Right cardiac atrium (tissue), 5 donors: ENCODE measurements at places on chromosomes 2 and 18. TPM values are rescaled to one million over a fixed set of nuclear protein-coding genes. Genes with fewer than 3 reads are reported as not detected.

Gene RAB27B
- total RNA-seq: 0.08 TPM

Gene DSG1
- 3.2 TPM for total RNA-seq

Gene FBXO36
- 1.7 TPM for total RNA-seq

Gene ANKRD62
- not detected for total RNA-seq

Gene ASB18
- 2.5 TPM for total RNA-seq

Gene SKOR2
- total RNA-seq: not detected

Gene GNAL
- total RNA-seq: 7.8 TPM

- DNase-seq: no peak
Measured at GRCh38 chr2:206701952-206702605, 16.1 kb downstream of the DYTN start.

GRCh38 chr18:48577478-48578190 is 38.8 kb downstream of the CTIF start:
- no peak for DNase-seq

DNA sequence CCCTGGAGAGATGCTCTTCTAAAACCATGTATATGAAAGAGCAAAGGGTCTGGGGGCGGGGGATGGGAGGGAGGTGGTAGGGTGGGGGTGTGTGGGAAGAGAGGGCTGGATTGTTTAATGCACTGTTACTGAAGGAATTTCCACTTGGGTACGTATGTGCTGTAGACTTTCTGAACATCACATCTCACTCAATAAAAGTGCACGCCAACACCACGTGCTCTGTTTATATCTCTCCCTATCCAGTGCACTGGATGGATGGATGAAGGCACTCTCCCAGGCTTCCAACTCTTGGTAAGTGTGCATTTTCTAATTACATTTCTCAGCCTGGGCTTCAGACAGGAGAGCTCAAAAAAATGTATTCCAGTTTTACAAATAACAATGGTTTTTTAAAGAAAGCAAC is 184.3 kb upstream of the SIX2 start:
- DNase-seq: no peak

- DNase-seq: no peak
Measured at GRCh38 chr2:99031481-99031880, 95.5 kb upstream of the CRACDL start.

DNA sequence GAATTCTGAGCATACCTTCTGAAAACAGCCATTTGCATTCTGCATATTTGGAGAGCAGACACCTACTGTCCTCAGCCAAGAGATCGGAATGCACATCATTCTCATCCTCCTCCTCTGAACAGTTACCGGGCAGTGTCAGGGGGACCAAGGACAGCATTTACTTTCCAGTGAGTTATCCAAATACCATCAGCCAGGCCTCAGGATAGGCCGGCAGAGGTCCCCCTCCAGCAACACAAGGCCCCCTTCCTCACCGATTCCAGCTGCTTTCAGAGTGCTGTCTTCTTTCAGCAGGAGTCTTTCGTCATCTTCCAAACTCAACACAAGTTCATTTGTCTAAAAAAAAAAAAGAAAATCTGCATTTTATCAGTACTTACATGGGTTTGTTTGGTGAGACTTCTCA is 55.3 kb downstream of the C2orf76 start:
- DNase-seq: no peak

DNA sequence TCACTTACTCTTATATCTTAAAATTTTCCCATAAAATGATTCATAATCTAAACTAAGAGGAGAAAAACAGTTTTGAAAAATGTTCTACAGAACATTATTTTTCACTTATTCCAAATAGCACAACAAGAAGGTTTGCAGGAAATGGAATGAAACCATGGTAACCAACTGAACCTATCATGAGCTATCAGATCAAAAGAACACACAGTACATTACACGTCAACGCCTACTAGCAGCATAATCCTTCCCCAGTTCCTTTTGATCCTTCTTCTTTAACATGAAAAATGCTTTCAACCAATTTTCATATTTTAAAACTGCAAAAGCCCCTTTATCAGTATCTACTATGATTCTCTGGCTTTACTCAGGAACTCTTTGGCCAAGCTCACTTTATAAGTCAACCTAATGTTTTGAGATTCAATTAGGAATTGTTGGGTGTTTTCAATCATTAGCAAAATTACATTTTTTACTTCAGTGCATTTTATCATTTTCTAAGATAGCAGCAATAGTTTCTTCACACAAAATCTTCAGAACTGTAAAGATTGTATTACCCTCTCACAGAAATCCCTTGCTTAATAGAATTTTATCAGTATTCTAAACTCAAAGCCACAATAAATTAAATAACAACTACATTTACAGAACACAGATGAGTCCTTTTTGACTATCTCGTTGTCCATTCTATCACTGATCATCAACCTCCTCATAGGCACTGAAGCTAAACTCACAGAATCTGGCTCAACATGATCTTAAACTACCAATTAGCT is 102.5 kb downstream of the CHN1 start:
- DNase-seq: no peak

DNA sequence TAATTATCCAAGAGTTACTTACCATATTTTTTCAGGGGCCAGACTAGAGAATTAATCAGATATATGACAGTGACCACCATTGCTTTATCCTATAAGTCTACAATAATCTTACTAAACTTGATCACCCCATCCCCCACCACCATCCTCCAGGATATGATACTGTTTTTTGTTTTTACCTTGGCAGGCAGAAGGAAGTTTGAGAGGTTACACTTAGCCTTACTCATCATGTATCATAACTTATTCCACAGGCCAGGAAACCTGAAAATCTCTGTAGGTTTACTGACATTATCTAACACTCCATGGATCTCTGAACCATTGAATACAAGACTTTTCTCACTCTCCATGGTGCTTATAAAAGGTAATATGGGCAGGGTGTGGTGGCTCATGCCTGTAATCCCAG is 602.7 kb downstream of the KCNJ3 start:
- no peak for DNase-seq

- DNase-seq: no peak
Measured at GRCh38 chr2:128597121-128597762, 278.6 kb upstream of the HS6ST1 start.

- no peak for DNase-seq
Measured at GRCh38 chr18:58026395-58026794, 17.6 kb upstream of the NEDD4L start.

DNA sequence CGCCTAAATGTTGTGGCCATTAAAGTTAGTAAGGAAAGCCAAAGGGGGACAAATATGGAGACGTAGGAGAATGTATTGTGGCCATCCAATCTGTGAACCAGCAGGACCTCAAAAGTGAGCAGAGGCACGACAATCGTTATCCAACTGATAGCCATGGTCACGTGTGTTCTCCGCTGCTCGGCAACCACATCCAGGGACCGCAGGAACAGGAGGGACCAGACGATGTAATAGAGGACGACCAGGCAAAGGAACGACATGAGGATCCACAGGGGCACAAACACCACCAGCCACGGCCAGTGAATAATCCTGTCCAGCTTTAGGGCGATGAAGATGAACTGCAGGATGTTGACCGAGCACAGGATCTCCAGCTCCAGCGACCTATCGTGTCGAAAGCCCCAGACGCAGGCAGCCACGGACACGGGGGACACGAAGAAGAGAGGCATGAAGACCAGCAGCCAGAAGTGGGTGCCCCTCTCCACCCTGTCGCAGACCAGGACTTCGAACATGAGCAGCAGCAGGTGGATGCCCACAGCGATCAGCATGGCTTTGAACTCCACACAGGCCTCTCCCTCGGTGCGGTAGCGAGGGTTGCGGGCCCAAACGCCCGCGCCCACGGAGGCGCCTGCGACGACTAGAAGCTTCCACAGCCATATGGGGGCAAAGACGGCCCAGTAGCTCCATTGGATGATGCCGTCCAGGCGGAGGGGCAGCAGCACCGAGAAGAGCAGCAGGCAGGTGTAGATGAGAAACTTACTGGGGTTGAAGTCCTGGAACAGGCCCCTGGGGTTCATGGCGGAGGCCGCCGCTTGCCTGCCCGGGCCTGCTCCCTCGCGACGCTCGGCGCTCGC is 790 bp downstream of the TMEM185B start:
- no peak for DNase-seq

DNA sequence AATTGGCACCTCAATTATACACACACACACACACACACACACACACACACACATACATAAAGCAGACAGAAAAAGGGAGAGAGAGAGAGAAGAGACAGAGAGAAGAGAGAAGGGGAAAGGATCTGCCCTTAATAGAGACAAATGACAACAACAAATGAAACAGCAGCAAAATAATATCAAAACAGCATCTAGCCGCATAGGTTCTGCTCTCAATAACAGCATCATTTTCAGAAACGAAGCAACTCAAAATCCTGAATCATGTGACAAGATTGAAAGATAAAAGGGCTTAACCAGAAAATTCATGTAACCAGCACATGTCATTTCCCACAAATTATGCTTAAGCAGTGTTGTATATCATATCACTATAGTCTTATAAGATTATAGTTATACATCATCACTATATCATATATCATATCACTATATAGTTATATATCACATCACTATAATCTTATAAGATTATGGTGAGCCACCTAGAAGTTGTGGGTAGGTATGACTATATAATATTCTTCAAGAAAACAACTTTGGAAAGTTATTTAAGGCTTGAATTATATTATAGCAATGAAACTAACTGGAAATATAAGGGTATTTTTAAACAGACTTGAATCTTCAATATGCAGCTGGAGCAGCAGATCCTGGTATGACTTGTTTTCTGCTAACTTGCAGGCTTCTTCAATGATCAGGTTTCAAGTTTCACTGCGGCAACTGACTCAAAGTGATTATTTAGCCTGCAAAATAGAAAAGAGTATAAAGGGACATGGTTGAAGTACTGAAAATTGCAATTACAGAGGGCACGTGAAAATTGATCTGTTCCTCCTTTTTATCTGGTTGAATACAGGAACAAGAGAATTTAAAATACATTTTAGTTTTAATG is 16.1 kb upstream of the VPS54 start:
- DNase-seq: no peak

DNA sequence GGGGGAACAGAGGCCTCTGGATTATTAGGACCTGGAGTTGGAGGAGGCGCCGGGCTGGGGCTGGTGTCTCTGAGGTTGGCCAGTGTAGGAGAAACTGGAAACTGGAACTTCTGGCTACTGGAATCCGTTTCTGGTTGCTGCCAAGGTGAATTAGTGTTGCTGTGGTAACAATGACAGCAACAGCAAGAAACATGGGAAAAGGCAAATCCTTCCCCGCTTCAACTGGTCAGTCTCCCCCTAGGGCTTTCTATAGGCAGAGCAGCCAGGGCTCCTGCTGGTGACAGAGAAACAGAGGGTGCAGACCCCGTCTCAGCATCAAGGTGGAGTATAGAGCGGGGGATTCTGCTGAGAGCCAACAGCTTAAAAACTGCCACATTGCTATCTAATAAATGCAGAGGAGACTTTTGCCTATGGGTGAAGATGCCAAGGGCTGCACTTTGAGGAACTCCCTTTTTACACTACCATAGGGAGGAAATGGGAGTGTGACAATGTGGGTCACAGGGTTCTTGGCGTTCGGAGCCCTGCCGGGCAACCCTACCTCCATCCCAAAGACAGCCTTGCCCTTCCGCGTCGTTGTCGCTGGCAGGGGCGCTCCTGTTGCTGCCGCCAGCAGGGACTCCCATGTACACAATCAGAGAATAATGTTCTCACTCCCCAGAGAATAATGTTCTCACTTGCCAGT is 81.4 kb upstream of the CABLES1 start:
- DNase-seq: no peak

GRCh38 chr2:231535961-231536360 is 5.7 kb upstream of the NMUR1 start:
- DNase-seq: peak; percentile 71

DNA sequence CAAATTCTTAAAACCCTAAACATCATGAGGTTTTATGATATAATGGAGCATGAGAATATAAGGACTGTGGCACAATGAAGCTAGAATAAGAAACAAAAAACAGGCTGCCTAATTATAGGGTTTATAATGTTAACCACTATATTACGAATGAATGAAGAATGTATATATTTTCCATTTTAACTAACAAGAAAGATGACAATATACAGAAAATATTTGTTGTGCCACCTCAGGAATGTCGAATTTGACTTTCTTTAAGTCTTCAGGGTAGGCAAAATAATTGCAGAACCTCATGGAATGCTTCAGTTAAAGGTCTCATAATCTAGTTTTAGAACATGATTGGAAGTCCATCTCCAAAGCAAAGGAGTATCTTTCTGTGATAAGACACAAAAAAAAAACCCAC is 282.9 kb upstream of the SLC8A1 start:
- no peak for DNase-seq

GRCh38 chr18:58520969-58521368 is 107.9 kb downstream of the ALPK2 start:
- no peak for DNase-seq

DNA sequence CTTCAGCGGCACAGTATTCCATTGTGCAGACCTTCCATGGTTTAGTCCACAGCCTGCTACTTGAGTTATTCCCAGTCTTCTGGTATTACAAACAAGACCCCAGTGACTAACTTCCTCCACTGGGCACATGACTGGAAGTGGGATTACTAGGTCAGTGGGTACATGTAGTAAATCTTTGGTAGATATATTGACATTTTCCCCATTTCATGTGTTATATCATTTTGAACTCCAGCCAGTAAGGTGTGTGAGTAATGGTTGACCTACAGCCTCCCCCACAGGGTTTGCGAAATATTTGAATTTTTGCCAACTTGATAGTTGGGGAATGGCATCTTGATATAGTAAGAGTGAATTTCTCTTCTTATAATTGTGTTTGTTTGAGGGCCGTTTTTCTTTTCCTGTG is 58.8 kb downstream of the RNF144A start:
- no peak for DNase-seq

GRCh38 chr18:2304378-2305175 is 266.7 kb downstream of the METTL4 start:
- no peak for DNase-seq

DNA sequence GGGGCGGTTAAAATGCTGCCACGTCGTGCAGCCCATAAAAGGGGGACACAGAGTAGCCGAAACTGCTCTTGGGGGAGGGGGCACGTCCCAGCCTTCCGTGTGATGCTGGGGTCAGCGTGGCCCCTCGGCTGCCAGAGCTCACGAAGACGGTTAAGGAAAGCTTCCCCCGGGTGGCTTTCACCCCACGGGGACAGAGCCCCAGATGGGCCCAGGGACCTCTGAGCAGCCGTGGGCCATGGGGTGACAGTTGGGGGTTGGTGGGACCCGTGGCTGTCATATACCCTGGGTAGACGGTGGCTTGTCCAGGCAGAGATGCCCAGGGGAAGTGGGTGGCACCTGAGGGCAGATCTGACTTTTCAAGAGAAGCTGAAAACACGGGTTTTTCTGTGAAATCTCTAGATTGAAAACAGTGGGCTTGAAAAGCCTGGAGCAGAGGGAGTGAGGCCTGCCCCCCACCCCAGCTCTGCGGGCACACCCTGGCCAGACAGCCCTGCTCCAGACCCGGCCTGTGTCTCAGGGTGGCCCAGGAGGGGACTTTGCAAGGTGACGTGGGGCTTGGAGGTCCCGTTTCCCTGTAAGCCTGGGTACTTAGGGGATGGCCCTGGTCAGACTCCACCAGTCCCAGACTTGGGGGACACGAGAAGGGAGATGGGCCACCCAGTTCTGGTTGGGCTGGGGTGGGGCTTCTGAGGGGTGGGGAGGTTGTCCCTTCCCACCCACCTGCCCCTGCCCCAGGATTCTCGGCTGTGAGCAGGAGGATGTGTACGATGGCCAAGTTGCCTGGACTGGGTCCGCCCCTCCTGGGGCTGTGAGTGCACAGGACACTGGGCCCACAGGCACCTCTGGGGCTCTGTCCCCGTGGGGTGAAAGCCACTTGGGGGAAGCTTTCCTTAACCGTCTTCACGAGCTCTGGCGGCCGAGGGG is 652 bp downstream of the NEU4 start:
- no peak for DNase-seq
